ENCODE measurements at places on chromosomes 16 and 17.

DNA sequence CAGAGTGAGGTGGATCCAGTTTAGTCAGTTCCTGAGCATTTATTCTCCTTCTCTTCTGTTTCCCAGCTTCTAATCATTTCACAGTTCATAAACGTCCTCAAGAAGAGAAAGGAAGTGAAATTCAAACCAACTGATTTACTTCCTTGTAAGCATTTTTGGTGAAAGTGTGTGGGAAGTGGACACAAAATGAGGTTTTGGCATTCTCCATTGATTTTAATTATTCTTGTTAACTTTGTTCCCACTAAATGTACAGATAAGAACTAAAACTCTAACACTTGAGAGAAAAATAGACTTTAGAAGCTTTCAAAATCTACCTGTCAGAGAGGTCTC is 42.7 kb upstream of the CORO6 start:
- DNase-seq, result no peak

DNA sequence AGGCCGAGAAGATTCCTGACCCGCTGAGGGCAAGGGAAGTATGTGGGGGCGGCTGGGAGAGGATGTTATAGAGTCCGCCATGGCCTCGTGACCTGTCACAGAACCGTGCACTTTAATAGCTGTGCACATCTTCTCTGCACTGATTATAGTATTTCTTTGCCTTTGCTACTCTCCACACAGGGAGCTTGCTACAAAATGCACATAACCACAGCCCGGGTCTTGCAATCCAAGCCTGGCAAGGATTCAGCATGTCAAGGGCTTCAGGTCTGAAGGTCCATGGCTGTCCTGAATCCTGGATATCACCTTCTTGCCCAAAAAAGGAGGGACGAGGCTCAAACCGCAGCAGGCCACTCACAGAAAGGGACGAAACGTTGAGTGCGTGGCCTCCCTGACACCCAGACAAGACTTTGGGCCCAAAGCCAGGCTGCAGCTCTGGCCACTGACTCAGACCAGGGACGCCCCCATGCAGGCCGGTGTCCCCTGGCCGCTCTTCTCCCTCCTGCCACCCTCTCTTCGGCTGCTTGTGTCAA is 43.7 kb downstream of the USP22 start:
- no peak for DNase-seq

GRCh38 chr16:89602273-89602951 is 11.0 kb upstream of the DPEP1 start:
- DNase-seq, result peak; percentile 19

DNA sequence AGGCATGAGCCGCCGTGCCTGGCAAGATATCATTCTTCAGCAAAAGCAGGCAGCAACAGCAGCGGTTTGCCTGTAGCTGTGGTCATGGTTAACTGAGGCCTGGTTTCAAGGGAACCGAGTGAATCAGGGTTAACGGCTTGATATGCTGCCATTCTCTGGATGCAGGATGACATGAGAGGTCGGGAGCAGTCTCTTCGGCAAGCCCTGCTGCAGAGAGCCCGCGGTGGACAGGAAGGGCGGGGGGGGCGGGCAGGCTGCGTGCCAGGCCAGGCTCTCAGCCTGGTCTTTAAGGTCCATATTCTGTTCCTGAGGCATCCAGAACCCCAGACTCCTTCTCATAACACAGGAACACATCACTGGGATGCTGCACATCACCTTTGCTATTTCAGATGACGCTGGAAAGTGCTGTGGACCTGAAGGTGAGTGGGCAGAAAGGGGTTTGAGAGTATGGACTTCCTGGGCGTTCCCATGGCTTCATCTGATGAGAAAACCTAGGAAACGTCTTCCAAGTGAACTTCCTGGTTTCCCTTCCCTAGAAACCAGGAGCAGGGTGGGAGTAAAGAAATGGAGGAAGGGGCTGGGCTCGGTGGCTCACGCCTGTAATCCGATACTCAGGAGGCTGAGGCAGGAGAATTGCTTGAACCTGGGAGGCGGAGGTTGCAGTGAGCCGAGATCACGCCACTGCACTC is 165.6 kb upstream of the RPH3AL start:
- DNase-seq, result no peak

GRCh38 chr17:79627184-79627765 is 16.4 kb upstream of the RBFOX3 start:
- DNase-seq, result no peak

DNA sequence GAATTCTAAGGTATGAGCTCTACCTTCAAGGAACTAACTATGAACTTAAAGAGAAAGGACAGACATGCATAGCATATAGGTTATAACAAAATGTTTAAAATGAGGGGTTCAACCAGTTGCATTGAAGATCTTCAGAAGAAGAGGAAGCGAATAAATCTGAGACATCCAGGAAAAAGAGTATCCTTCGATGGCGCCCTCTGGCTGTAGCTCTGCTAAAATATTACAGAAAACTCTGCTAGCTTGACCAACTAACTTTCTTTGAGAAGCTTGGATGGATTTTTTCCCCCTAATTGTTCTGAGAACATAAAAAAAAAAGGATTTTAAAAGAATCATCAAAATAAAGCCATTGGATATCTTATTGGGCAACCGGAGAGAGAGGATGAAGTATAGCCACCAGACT is 659.9 kb upstream of the SOX9 start:
- no peak for DNase-seq

DNA sequence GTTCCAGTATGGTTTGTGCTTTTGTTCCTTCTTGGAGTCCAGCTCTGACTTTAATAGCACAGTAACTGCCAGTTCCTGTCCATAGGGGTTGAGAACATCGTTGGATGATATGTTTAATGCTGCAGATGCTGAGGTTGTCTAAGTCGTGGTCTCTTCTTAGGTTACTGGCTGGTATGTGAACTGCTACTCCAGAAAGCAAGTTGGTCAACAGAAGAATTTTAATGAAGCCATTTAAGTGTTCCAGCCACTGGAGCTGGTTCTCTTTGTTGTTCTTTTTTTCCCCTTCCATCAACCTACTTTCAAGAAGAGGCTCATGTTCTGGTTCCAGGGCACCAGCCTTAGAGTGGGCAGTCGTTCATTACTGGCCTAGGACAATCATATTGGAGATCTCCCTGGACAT is 140.3 kb upstream of the TBX2 start:
- no peak for DNase-seq

- no peak for DNase-seq
These were observed 275.2 kb upstream of the RBFOX1 start for GRCh38 chr16:7057458-7057857.

DNA sequence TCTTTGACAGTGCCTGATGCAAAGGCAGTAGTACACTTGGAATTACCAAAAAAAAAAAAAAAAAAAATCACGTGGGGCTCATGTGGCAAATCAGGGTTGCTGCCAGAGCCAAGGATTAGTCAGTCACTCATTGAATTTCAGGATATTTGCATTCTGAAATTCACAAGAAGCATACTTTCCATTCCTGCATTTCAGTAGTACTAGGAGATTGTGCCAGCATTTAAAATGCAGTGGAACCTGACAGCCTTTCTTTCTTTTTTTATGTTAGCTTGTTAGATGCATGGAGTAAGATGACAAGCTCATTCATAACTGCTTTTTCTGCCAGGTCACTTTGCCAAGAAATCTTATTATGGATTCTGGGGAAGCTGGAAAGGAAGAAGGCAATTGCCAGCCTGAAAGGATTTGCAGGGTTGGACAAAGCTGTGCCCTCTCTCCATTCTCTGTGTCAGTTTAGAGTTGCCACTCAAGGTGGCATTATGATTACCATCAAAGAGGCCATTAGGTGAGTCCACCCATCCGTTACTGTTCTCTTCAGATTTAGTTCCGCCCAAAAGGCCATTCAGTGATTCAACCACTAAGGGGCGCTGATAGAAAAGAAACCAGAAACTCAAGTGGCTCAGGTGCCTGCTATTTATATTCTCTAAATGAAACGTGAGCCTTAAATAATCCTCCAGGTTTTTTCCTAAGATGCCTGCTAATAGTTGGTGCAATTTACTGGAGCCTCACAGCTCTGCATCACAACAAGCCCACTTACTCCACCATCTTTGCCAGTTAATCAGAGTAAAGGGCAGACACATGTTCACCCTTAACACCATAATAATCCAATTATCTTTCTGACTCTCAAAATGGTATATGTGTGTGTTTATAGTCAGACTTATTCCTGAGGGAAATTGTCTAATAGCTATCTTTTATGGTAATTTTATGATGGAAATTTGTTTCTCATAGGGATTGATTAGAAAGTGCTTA is 59.0 kb downstream of the TANGO6 start:
- no peak for DNase-seq

- DNase-seq, result peak; percentile 83
These were observed 907 bp downstream of the TRAPPC2L start for GRCh38 chr16:88857728-88858339.

DNA sequence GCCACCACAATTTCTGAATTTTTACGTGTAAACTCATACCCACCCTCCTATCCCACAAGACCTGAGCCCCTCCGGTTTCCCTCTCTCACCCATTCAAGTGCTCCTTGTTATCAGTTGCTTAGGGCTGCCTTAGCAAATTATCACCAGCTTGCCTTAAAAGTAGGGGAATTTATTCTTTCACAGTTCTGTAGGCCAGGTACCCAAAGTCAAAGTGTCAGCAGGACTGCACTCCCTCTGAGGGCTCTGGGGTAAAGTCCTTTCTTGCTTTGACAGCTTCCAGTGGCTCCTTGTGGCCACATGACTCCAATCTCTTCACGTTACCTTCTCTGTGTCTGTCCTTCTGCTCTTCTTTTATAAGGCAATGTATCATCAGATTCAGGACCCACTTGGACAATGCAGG is 7.9 kb upstream of the TMEM220 start:
- DNase-seq, result no peak

DNA sequence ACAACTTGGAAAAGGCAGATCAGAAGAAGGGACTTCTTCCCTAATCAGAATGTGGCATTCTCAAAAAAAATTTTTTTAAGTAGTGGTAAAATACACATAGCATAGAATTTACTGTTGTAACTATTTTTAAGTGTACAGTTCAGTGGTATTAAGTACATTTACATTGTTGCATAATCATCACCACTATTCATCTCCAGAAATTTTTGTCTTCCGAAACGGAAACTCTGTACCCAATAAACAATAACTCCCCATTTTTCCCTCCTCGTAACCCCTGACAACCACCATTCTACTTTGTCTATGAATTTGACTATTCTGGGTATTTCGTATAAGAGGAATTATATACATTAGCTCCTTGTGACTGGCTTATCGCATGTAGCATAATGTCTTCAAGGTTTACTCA is 18.9 kb downstream of the METTL9 start:
- no peak for DNase-seq

- no peak for DNase-seq
These were observed 2.0 kb downstream of the CACNG1 start for GRCh38 chr17:67046398-67046797.

DNA sequence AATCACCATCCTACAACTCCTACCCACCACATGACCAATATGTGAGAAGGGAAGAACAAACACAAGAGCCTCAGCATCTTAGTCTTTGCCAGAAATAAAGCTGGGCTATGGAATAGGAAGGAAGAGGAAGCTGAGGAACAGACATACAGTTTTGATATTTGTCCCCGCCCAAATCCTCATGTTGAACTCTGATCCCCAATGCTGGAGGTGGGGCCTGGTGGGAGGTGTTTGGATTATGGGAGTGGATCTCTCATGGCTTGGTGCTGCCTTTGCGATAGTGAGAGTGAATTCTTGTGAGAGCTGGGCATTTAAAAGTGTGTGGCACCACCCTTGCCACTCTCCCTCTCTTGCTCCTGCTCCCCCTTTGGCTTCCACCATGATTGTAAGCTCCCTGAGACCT is 52.4 kb upstream of the NLK start:
- no peak for DNase-seq

DNA sequence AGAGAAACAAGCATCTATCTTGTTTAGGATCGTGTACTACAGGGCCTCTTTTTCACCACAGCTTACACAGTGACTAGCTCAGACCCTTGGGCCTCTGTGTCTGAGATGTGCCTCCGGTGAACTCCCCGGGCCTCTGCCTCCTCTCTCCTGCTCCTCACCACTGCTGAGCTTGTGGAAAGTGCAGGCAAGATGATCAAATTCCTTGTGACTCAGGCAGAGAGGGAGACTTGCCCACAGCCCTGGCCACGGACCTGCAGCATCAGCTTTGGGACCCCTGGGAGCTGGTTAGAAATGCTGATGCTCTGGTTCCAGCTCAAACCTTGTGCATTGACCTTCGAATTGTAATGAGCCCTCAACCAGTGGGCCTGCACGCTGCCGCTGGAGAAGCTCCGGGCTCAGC is 79.8 kb downstream of the ZDHHC7 start:
- DNase-seq, result no peak

GRCh38 chr16:59886021-59886420 is 1151.9 kb upstream of the GOT2 start:
- peak; percentile 11 for DNase-seq

DNA sequence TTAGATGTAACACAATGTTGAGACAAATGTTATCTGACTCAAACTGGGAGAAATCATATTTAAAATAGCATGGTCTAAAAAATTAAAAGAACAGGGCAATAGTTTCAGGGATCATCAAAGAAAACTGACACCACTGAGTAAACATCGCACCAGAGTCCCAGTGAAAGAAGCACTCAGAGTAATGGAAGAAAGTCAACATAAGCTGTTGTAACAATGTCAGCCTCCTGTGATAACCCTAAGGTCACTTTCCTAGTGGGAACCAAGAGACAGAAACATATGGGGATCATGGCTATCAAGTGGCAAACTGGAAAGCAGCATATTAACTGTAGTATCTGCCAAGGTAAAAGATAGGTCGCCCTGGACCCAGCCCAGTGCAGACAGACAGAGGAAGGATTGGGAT is 160.8 kb downstream of the CA10 start:
- DNase-seq, result no peak

DNA sequence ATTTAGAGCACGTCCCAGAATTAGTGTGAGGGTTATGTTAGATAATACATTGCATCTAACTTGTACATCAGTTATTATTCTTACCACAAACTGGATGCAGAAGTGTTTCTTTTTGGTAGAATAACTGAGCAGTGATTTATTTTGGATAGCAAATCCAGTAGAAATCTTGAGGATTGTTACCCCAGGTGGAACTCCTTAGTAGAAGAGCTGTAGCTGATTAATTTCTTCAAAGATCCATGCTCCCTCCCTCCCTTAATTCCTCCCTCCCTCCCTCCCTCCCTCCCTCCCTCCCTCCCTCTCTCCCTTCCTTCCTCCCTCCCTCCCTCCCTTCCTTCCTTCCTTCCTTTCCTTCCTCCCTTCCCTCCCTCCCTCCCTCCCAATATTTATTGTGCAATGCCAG is 337.7 kb downstream of the CA10 start:
- DNase-seq, result no peak

GRCh38 chr17:2056206-2057174 is 1.6 kb downstream of the HIC1 start:
- no peak for DNase-seq

- DNase-seq, result peak; percentile 29
These were observed 12.1 kb upstream of the DCAF7 start for GRCh38 chr17:63537991-63538692.

- DNase-seq, result no peak
These were observed 50.5 kb upstream of the HAPSTR1 start for GRCh38 chr16:9040800-9041412.
